B cell (primary cell): ENCODE measurements at places on chromosomes 7 and 10.

GRCh38 chr10:61900829-61901792 lies at the start of gene ARID5B:
ARID5B (plus strand) TSS chr10:61901699; CDS start chr10:61901710, 11 bp downstream.
- DNase-seq = peak; percentile 78

DNA sequence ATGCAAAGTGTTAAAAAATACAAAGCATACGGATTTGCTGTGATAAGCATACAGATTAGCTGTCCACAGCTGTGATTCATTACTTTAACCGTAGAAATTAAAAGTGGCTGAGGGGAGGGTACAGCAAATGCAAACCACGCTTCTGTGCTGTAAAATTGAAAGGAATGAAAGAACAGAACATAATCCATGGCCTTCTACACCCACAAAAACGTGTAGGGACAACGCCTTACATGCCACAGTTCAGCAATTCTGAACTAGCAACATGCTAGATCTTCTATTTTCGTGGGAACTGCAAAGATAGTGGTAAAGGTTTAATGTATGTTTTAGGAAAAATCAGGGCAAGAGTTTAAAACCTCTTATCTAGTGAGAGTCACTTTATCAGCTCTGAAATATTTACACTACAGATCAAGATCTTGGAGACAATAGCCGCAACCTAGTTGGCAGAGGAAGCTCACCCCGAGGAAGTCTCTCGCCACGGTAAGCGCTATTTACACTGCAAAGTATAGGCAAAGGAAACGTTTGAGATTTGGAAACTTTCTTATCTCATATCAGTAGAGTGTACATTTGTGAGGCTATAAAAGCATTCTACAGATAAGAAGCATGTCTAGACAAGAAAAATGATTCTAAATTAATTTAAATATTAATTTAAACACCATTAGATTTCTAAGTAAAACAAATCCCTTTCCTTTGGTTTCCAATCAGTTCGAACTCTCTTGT lies 193.6 kb downstream of the MLLT10 start:
- DNase-seq = no peak

DNA sequence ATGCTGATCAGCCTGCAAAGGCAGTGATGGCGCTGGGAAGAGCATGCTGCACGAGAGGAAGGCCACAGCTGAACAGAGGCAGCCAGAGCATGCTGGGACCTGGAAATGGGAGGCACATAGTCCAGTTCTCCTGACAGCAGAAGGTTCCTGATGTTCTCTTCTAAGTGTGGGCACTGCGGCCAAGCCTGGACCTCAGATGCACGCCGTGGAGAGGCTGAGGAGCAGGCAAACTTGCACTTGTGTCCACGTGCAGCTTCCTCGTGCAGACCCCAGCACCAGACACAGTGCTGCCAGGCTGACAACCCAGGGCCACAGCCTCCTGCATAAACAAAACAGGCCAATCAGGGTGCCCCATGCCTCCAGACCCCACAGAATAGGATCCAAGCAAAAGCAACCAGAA lies 93.5 kb upstream of the LANCL2 start:
- no peak for DNase-seq

GRCh38 chr7:148753224-148753623 lies 54.5 kb downstream of the CUL1 start:
- no peak for DNase-seq

- DNase-seq = no peak
These were observed 32.9 kb downstream of the TLX1 start for GRCh38 chr10:101164020-101164419.

DNA sequence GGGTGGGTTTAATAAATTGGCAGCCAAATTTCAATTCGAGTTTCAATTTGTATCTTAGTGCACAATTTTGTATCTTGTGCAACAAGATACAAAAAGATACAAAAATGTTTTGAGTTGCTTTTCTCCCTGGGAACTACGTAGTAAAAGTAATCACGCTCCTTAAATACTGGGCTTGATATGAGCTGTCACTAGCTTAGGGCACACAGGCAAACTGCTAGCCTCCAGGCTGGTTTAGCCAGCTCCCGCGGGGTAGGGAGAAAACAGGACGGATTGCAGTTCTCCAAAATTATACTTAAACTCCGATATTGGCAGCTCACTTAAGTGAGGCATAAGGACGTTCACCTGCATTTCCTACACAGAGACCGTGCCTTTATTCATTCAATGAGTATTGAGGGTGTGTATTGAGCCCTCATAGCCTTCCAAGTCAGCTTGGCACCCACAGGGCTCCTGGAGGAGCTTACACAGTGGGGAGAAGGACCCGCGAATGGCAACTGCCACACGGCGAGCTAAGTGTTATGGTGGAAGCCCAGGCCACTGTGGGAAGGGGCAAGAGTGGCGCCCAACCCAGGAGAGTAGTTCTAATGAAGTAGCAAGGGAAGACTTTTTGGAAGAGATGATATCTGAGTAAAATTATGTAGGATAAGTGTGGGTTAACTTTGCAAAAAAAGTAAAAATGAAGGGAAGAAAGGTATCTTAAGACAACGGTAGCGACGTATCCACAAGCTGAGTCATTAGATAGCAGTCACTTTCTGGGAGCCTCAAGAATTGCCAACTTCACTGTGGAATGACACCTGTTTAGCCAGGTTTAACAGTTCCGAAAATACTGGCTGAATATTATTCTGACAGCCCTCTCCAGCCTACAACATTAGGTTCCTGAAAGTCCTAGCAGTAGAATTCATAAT lies 1.6 kb upstream of the EPC1 start:
- no peak for DNase-seq

DNA sequence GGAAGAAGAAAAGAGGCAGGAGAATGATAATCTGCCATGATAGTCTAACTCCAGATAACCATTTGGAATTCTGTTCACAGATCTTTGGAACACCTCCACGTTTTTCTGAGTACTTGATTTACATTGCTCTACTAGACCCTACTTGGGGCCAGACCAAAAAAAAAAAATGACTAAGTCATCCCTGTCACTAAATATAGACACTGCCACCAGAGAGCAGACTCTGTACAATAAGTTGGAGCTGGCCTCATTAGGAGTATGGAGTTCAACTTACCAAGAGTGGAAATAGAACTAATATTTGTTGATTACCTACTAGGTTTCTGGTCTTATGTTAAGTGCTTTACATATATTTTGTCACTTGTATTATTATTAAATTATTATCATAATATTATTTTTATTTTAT lies 80.9 kb upstream of the ZNF800 start:
- no peak for DNase-seq

DNA sequence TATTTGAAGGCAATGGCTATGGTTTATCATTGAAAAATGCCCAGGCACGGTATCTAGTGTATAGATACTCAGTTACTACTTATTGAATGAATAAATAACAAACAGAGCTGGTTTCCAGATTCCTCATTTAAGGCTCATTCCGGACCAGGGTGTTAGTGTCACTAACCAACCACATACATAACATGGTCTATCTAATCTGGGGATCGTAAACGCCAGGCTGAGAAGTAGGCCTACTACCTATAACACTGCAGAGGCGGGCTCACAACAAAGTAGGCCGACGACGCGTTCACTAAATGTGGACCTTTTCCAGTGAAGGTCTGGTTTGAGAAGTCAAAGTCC lies 423 bp downstream of the LSM5 start:
- DNase-seq = no peak

- no peak for DNase-seq
These were observed 50.8 kb downstream of the RHOBTB1 start for GRCh38 chr10:60893231-60893630.

- no peak for DNase-seq
These were observed 359.8 kb upstream of the KLF6 start for GRCh38 chr10:4144817-4145216.

- no peak for DNase-seq
These were observed 52.3 kb downstream of the CCDC3 start for GRCh38 chr10:12949248-12949647.

DNA sequence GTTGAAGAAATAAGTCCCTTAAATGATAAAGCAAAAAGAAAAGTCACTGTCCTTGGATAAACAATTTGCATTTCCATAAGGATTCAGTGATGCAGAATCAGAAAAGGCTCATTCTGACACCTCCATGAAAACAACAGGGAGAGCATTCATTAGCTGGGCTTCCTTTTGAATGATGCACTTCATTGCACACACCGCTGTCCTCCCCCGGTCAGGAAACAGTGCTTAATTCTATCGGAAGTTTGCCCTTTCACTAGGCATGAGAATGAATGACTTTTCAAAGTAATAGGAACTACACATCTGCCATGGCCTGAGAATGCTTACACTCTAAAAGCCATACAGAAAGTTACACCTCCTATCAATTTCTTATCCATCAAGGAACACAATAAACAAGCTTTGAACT lies 4.2 kb downstream of the PCDH15 start:
- no peak for DNase-seq

DNA sequence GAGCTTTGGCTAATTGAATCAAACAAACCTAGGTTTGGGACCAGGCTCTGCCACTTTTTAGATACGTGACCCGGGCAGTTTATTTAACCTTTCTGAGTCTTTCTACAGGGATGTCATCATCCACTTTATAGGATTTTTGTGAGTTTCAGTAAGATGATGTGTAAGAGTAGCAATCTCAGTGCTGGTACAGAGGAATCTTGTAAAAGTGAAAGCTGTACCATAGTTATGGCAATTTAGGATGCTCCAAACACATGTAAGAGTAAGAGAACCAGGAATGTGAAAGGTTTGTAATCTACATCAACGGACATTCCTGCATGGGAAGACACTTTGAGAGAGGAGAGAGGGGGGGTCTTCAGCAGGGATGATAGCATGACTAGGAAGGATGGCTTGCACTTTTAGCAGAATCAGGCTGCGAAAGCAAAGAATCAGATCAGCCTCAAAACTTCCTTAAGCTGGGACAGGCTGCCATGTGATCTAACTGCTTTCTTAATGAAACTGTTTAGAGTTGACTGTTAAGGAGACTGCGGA lies 968 bp downstream of the NOLC1 start:
- DNase-seq = no peak

DNA sequence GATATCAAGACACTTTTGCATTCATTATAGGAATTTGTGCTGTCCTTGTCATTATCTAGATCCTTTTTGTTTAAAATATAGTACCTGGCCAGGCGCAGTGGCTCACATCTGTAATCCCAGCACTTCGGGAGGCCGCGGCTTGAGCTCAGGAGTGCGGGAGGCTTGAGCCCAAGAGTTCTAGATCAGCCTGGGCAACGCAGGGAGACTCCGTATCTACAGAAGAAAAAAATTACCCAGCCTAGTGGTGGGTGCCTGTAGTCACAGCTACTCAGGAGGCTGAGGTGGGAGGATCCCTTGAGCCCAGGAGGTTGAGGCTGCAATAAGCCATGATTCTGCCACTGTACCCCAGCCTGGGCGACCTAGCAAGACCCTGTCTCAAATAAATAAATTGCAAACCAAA lies 621 bp upstream of the MORN4 start:
- DNase-seq = no peak

DNA sequence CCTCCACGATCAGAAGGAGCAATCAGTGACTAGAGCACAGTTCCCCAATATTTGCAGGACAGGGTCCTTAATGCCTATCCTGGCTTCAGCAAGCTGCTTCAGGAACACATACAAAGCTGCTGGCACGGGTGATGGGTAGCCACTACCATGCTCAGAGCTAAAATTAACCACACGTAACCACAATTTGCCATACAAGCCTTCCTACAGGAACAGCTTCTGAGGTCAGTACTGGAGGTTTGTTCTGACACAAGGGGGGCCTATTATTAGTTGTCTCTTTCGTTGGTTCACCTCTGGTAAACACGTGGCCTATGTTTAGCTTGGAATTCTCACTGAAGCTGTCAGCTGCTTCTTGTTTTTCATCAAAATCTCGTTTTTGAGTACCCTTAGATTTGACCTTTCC lies 41.1 kb downstream of the ZNF248 start:
- no peak for DNase-seq

DNA sequence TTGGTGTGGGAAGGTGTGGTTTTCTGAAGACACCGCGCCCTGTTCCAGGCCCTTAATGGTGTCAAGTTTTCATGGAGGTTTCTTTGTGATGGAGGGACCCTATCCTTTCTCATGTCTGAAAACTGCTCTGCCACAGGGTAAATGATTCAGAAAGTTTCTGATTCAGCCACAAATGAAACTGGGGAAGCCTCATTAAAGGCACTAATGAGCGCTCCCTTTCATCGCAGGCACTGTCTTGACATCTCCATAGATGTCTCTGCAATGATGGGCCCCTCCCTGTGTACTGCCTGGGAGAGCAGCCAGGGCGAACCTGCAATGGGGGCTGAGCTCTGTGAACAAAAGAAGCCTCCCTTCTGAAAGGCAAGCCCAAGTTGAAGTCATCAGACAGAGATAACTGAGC lies 355.3 kb downstream of the PRPF18 start:
- no peak for DNase-seq

DNA sequence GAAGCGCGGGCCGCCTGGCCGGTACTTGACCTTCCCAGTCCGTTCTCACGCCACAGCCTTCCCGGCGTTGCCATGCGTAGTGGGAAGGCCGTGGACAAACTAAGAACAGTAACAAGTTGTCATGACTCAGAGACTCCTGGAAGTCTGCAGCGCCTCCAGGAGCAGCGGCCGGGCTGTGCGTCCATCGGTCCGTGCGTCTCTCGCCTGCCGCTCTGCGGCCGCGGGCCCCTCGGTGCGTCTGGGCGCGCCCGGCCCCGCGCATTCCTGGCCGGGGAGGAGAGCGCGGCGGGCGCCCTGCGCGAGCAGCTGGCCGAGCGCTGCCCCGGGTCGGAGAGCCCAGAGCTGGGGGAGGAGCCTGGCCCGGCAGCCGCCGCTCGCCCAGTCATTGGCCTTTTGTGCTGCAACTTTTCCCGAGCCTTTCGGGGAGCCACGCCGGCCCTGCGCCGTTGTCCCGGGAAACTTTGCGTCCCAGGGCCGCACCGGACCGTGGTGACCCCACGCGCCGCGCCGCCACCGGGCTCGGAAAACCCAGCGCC lies 123.7 kb downstream of the TACC2 start:
- no peak for DNase-seq

DNA sequence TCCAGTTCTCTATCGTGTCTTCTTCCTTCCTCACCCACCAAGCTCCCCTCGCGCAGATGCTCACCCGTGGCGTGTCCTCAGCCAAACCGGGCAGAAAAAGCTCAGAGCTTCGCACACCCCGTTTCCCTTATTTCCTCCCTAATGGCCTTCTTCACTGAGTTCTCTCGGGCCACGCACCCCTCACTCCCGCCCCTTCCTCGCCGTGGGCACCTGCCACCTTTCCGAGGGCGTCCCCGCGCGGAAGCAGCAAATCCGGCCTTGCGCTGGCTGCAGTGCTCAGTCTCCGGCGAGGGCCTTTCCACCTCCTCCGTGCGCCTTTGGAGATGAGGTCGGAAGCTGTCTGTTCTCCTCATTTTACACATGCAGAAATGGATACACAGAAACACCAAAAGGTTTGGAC lies 12.4 kb upstream of the CALML3 start:
- DNase-seq = no peak
